ENCODE measurements at places on chromosomes 13 and 19. TPM values are rescaled to one million over a fixed set of nuclear protein-coding genes. Genes with fewer than 3 reads are reported as not detected.

GRCh38 chr19:459724-460511, 915 bp downstream of the SHC2 start:
- no peak for DNase-seq

- DNase-seq = no peak
These were observed 538.5 kb downstream of the GPC6 start for GRCh38 chr13:93765062-93765461.

PLK5 gene
- total RNA-seq = not detected

- no peak for DNase-seq
These were observed 136.0 kb downstream of the DCLK1 start for GRCh38 chr13:35995136-35995535.

GRCh38 chr13:51495316-51495715, 42.5 kb upstream of the INTS6 start:
- DNase-seq = no peak

DNA sequence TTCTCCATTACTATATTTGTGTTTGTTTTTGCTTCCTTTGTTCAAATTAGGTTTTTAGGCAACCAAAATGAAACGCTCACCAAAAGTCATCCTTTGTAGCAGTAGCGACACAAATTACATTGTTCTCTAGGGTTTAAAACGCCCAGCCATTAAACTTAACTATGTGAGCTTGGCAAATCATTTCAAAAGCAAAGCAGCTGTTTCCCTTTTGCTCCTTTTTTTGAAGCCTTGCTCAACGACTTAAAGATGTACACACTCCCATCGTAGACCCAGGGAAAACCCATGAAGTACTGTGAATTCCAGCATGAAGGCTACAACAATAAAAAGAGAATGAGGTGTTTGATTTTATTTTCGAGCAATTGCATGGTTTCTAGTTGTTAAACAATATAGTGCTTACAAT, 106.7 kb downstream of the RAP2A start:
- no peak for DNase-seq
